ENCODE measurements at places on chromosomes 7 and 10.
A peak's percentile ranks its signal among the peaks of the same experiment; 100 is the strongest.

DNA sequence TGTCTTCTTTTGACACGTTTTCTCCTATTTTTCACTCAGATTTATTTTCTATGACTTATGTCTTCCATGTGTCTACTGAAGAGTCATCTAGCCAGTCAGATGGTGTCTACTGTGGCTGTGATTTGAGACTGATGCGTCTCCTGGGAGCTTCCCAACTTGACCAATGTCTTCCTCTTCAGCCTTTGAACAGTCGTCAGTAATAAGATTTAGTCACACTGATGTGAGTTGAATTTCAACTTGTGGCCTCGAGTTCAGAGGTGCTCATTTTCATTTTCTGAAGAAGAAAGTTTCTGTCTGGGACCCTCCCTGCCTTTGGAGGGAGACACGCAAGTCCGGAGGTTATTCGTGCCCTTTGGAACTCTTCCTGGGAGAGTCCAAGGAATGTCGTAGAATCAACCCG lies 221.9 kb upstream of the INHBA start:
- no peak for DNase-seq

GRCh38 chr7:2437136-2437535 lies 33.7 kb downstream of the CHST12 start:
- no peak for DNase-seq

- DNase-seq, result no peak
Observed at GRCh38 chr10:35058686-35059085, 31.5 kb downstream of the CUL2 start.

- no peak for DNase-seq
Observed at GRCh38 chr10:110650265-110650668, 6.1 kb downstream of the RBM20 start.

- DNase-seq, result no peak
Observed at GRCh38 chr7:20298486-20298901, 32.2 kb upstream of the ITGB8 start.

DNA sequence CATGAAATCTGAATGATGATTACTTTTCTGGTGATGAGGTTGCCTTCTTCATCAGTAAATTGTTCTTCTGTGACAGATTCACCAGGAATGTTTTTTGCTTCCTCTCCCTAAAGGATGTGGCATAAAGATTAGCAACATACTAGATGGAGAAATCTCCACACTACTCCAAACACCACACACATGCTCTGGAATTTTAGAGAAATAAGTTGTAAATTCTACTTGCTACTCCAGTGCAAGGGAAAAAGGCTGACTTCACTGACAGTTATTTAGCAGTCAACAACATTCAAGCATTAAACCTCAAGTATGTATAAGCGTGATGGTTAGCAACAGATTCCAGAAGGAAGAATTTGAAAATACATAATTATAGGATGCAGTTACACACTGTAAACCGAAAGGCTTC lies 137.9 kb upstream of the CCDC6 start:
- no peak for DNase-seq

DNA sequence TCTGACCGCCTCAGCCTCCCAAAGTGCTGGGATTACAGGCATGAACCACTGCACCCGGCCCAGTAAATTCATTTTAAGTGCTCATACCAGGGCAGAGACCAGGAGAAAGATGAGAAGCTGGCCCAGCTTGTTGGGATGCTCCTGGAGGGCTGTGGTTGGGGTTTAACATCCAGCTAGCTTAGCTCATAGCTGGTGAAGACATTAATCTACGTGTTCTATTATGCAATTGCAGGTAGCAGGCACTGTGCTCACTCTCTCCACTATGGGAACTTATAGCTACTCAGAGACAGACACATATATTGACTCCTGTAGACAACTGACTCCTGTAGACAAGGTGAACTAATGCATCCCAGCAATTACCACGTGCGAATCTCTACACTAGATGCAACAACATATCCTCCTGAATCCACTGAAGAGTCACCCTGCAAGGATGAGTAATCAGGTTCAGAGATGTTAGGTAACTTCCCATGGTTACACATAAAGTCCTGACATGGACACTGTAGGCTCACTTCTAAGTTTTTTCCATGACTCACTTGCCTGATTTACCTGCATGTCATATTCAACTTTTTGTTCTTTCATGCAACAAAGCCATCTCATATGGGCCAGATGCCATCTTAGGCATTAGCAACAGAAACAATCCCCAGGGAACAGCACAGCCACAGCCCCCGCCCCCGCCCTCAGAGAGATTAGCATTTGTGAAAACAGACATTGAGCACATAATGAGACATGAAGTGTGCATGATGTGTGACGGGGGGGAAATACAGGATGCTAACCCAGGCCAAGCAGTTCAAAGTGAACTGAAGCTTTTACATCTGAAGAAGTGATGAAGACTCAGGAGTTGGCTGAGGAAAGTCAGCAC lies 37.2 kb downstream of the ERLIN1 start:
- DNase-seq, result peak; percentile 32

DNA sequence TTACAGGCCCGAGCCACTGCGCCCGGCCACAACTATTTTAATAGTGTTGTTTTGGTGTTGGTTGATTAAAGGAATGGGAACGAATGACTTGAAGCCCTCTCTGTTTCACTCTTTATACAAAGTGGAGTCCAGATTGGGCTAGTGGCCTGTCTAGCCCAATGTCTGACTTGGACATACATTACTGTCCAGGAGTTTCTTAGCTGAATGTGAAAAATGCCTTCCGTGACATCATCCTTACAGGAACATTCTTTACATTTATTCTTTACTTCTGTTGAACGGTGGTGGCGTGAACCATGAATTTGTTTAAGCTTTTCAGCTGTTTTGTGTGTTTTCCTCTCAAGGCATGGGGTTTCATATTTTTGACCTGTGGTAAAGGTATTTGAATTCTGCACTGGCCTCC lies 67.9 kb downstream of the DAGLB start:
- DNase-seq, result no peak

DNA sequence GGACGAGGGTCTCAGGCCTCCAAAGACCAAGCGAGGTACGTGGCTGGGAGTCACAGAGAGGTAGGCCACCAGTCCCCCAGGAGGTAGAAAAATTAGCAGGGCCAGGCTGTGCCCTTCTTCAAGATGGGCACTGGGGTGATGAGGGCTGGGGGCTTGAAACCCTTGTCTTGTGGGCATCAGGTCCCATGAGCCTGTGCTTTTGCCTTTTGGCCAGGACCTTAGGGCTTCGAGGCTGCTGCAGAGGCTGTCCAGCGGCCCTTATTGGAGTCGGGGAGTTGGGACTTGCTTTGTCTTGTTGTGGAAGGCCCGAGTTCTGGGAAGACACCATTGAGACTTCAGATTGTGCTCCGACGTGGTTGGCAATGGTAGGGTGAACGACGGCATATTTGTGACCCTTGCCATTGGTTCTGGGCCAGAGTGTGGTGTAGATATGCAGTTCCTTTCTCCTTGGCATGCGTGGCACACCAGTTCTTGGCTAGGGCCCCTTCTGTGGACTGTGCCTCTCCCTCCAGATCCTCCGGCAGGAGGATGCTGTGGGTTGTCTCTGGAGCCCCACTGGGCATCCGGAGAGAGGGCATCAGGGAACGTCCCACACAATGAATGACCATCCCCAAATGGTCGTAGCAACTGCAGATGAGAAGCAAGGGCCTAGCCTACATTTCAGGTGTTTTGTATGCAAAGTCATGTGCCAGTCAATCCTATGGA lies 931 bp downstream of the SH2D4B start:
- no peak for DNase-seq

GRCh38 chr10:88190123-88190522 lies 326.7 kb downstream of the PTEN start:
- no peak for DNase-seq

- DNase-seq, result no peak
Observed at GRCh38 chr10:69337296-69338132, 59.2 kb downstream of the HK1 start.

DNA sequence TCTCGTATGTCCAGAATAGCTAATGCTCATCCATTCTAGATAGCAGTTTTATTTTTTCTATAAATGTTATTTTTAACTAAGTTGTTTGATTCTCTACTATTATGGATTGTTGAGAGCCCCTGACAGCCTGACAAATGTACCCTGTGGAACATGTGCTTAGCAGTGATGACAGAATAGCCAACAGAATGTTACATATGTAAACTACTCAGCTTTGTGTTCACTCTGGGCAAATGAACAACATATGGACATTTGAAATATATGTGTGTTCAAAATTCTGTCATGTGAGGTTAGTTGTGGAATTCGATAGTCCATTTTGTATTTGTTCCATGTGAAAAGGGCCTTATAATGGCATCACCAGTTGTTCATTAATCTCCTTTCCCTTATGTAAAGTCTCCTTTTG lies 199.7 kb downstream of the EXOC4 start:
- DNase-seq, result no peak

GRCh38 chr10:102410429-102411073 lies 8.0 kb downstream of the PSD start:
- no peak for DNase-seq

- no peak for DNase-seq
Observed at GRCh38 chr7:30589111-30589510, 5.6 kb upstream of the GARS1 start.

- DNase-seq, result no peak
Observed at GRCh38 chr10:28118985-28119628, 120.2 kb upstream of the ODAD2 start.

GRCh38 chr10:34524369-34525091 lies 290.6 kb downstream of the PARD3 start:
- peak; percentile 13 for DNase-seq

- DNase-seq, result peak; percentile 56
Observed at GRCh38 chr10:79241990-79242619, 105.2 kb upstream of the PPIF start.

GRCh38 chr7:38973760-38974159 lies 3.9 kb upstream of the POU6F2 start:
- no peak for DNase-seq

GRCh38 chr10:109055243-109055642 lies 868.1 kb downstream of the XPNPEP1 start:
- no peak for DNase-seq

DNA sequence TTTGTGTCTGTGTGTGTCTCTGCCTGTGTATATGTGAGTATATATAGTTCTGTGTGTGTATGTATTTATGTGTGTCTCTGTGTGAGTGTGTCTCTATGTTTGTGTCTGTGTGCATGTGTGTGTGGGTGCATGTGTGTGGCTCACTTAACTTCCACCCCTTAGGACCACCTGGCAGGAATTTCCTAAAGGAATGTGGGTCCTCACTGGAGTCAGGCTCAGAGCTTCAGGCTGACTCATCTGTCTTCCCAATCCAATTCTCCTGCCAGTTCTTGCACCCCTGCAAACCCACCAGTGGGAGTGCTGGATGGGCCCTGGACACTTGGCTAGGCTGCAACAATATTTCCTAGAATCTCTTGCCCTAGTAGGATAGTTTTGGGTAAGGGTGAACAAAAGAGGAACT lies 70.2 kb upstream of the GRB10 start:
- no peak for DNase-seq

GRCh38 chr7:74083117-74083876 lies at the start of gene LIMK1:
LIMK1 (plus strand) TSS chr7:74083804; CDS start chr7:74083991, 187 bp downstream.
- peak; percentile 97 for DNase-seq

DNA sequence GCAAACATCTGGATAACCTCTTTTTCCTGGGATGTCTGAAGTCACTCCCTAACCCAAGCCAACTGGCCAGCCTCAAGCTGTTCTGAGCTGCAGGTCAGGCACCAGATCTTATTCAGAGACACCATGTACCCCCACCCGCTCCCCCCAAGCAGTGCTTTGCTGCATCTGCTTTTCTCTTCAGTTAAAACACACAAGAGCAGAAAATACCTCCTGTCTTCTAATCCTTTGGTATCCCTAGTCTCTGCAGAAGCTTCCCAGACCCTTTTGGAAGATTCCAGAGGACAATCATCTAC lies 3.0 kb downstream of the ZNF488 start:
- DNase-seq, result no peak

DNA sequence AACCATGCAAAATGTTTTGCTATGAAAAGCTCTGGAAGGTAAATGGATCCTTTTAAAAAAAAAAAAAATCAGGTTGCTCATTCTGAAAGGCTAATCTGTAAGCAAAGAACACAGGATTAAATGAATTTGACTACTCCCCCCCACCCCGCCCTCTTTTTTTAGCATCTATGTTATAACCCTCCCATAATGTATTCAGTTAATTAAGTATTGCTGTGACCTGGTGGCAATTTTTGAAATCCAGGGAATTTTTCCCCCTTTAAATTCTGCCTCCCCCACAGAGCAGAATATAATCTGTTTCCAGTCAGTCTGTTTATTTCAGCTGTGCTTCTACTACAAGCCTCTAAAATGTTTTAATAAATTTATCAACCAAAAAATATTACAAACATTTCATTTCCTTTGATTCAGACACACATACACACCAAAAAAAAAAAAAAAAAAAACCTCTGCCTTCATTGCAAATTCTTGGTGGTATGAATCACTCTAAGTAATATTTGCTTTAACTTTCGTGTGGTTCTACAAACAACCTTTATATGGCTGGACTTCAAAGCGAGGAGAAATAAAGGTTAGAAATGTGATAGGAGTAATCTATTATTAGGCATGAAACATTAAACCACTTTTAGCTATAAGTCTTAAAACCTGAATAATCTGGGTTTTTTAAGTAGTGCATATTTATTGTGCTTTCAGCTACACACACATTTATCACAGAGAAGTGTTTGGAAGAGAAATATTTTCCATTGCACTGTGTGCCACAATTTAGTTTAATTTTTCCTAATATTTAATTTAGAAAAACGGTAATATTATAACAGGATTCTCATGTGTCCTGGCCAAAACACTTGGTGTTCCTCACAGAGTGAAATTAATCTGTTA lies 64.4 kb upstream of the ARID5B start:
- DNase-seq, result no peak

GRCh38 chr10:97651773-97652172 lies 11.3 kb downstream of the PI4K2A start:
- DNase-seq, result no peak

GRCh38 chr7:51369746-51370145 lies 53.1 kb upstream of the COBL start:
- DNase-seq, result no peak

GRCh38 chr10:74738542-74738941 lies 87.9 kb upstream of the KAT6B start:
- no peak for DNase-seq

DNA sequence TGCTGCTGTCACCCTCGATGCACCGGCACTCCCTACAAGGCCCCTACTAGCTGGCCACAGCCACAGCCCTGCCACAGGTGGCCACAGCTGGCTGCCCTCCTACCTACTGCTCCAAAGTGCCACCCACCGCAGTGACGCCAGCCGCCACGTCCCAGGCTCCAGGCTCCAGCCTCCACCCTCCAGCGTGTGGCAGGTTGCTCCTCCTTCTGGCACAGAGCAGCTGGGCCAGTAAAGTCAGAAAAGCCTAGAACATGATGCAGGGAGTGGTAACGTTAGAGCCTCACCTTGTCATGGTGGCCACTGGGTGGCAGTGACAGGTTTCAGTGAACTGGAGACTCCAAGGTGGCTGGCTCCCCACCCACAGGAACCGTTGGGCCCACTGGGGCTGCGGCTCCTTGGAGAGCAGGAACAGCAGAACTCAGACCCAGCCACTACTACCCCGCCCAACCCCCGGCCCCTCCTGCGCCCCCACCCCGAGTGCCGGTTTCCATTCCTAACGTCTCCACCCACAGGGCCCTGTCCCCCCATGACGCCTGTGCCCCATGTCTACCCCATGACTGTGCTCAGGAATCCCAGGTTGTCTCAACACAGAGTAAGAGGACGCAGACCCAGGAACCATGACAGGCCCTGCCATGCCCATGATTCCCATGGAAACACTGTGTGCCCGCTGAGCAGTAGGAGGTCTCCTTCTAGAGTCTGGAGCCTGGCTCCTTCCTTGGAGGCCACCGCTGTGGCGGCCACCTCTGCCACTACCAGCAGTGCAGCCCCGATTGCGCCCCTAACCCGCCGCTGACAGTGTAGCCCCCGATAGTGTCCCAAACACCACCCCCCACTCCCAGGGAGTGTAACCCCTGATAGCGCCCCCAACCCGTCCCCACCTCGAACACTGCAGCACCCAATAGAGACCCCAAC lies 52.3 kb upstream of the ZNF33B start:
- no peak for DNase-seq
